ENCODE measurements at places on chromosomes 3 and 15.
A peak's percentile ranks its signal among the peaks of the same experiment; 100 is the strongest.

- DNase-seq = no peak
These were observed 27.1 kb downstream of the PLA2G4F start for GRCh38 chr15:42129364-42129763.

GRCh38 chr3:73398084-73398483, 226.7 kb downstream of the PDZRN3 start:
- no peak for DNase-seq

DNA sequence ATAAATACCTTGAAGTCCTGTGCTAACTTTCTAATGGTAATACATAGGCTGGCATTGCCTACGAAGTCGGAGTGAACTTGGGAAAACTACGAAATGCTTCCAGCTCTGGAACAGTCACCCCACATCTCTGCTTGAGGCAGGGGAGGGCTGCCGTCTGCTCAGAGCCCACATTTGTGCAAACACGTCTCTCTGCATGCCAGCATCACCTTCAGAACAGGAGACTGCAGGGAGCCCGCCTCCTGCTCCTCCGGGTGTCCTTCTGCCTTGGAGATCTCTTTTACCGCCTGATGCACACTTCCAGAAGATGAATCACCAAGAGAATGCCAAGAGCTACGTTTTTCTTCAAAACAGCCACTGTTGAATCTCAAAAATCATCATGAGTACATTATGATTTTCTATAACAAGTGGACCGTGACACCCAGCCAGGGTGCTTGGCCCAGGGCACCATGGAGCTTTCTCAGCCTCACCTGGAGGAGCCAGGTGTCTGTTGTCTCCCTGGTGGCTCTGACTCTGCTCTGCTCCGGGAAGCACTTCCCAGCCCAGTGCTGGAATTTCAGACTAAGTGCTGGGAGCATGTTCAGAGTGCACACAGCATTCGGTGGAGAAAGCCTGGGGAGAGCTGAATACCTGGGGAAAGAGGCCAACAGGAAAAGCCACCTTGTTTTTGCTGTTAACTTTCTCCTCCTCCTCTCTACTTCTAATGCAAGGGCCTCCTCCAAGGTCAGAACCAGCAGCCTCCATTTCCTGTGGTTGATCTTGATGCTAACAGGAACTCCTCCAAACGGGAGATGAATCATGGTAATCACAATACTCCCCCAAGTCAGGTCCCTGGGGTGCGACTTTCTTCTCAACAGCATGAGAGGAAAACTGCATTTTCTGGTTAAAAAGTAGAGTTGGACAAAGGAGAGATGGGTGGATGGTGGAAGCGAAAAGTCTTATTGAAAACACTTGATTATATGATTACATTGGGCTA, 467.7 kb downstream of the GABRG3 start:
- DNase-seq = no peak

GRCh38 chr3:159892171-159892795, 96.4 kb upstream of the IL12A start:
- DNase-seq = no peak

DNA sequence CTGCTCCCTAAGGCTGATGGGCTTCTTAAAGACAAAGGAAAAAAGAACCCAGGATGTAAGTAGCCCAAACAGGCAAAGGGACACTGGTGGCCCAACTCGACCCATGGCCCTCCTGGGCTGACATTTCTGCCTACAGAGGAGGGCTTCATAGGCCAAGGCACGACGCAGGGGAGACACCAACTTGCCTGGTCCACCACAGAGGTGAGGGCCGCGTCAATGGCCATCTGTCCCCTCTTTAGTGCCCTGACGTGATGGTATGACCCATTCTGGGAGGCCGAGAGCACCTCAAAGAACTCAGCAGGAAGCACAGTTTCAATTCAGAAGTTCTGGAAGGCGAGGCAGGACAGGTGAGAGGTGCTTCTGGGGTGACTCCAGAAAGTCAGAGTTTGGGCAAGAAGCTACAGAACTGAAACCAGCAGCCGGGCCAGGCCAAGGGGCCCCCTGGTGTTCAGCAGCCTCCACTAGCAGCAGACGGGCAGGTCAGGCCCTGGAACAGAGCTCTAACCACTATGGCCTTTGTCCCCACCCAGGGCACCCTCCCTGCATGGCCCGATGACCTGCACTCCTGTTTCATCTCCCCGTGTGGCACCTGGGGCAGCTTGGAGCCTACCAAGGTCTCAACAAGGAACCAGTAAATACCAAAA, 45.1 kb downstream of the HMCES start:
- no peak for DNase-seq

- DNase-seq = no peak
These were observed 5.9 kb upstream of the GHSR start for GRCh38 chr3:172454180-172454579.

DNA sequence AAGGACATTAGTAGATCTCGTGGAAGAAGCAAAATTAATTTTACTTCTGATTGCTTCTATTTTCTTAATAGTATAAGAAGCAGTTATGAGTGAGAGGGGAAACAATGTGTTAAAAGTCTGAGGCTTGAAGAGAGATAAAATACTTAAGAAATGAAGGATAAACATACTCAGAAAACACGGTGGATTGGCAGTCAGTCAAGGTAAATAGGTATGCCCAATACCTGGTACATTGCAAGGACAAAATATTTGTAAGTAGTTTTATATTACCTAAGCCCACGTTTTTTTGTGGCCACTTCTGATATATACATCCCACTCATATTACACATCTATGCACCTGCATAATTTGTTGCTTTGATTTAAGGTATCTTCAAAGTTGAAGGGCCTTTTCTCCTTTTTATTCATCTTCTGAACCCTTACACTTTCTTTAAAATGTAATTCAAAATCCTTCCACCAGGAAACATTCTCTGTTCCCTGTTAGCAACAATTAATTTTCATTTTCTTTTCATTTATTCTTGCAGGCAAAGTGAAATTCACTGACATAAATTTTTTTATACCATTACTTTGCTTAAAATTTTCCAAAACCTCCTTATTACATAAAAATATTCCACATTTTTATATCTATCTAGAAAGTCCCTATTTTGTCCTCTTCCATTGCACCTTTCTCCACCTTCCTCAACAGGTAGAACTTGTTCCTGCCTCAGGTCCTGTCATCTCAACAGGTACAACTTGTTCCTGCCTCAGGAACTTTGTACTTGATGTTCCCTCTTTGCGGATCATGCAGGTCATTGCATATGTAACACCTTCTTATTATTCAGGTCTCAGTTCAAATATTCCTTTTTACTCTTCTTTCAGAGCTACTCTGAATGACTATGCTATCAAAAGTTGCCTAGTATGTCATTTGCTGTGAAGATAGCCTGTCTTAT, 755.7 kb upstream of the ALCAM start:
- peak; percentile 81 for DNase-seq

DNA sequence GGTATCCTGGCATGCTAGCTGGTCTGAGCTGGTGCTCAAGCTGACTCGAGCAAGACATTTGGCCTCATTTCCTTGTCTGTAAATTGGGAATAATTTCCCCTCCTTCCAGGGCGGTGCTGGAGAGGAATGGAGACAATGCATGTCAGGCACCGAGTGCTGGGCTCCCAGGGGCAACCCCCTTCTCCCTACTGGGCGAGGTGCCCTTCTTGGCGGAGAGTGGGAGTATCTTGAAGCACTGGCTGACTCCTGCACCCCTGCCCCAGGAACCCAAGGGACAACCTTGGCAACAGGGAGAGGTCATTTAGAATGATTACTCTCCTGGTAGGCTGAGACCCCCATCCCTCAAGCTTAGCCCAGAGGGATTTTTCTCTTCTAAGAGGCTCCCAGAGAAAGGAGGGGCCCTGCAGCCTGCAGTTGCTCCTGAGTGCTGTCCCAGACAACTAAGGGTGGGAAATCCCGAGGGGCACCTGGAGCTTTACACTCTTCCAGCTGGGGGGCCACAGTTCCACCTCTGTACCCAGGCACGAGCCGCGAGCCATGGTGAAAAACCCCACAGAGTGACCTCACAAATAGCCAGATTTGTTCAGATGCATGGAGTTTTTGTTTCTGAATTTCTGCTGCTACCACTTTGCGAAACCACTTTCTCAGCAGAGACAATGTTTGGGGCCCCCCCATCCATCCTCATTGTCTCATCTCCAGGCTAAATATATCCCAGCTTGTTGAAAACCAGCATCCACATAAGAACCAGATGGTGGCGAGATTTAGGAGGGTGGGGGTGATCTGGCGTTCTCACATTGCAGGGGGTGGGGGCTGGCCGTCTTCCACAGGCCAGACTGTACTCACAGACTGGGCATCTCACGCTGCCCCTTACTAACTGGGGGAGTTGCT, 44.8 kb downstream of the ABTB1 start:
- DNase-seq = no peak

- DNase-seq = no peak
These were observed 675 bp downstream of the PSMD6 start for GRCh38 chr3:64022451-64023186.

DNA sequence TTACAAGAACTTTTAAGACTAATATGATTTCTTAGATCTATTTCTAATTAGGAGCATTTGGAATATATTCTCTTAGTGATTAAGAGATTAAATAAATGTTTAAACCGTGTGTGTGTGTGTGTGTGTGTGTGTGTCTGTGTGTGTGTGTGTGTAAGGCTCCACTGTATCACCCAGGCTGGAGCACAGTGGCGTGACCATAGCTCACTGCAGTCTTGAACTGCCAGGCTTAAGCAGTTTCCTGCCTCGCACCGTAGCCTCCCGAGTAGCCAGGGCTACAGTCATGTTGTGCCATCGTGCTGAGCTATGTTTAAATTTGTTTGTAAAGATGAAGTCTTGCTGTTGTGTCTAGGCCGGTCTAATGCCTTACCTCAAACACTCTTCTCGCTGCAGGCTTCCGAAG, 109.4 kb downstream of the KLHL25 start:
- DNase-seq = no peak

- DNase-seq = no peak
These were observed 63.1 kb downstream of the LPP start for GRCh38 chr3:188217011-188217463.

DNA sequence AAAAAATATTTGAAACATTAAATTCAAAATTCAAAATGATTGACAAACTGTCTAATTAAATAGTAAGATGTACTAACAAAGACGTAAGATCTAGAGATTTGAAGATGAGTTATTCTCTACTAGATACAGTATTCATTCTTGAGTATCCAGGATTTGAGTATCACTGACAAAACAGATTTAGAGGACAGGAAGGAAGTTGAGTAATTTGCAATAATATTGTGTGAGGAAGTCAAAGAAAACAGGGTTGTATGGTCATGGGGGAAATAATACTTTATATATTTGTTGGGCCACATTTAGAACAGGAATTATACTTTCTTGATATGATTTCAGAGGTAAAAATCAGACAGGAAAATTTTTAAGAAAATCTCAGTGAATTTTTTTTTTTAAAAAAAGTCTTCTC, 393.1 kb upstream of the CDIN1 start:
- no peak for DNase-seq

DNA sequence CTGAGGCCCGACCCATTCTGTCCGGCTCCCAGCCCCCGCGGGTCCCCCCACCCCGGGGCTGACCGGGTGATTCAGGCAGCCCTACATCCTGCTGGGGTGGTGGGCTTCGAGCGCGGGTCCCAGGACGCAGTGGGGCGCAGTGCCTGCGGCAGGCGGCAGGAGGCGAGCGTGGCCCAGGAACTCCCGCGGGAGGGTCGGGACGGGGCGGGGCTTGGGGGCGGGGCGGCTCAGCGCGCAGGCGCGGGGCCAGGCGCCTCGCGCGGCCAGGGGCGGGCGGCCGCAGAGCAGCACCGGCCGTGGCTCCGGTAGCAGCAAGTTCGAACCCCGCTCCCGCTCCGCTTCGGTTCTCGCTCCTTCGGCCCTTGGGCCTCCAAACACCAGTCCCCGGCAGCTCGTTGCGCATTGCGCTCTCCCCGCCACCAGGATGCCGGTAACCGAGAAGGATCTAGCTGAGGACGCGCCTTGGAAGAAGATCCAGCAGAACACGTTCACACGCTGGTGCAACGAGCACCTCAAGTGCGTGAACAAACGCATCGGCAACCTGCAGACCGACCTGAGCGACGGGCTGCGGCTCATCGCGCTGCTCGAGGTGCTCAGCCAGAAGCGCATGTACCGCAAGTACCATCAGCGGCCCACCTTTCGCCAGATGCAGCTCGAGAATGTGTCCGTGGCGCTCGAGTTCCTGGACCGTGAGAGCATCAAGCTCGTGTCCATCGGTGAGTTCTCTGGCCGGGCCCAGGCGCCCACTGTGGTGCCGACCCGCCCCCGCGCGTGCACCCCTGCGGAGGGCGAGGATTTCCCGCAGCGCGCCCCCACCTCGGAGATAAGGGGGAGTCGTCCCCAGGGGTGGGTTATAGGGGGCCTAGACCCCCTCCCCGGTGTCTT, at the start of gene FLNB:
Gene FLNB, plus strand, starts transcription at position 282 of the 885 bp plus-strand sequence. Its CDS starts 143 bp downstream, at position 425.
- no peak for DNase-seq

DNA sequence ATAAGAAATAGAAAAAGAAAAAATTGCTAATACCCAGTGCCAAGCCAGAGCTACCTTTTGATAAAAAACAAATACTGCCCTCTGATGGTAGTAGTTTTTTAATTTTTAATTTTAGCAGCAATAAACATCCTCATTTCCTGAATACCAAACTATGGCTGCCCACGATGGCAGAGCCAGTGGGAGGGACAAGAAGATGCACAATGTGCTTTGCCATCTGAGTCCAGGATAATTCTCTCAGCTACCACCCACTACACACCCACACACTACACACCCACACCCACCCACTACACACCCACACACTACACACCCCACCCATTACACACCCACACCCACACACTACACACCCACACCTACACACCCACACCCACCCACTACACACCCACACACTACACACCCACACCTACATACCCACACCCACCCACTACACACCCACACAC, 17.8 kb downstream of the CEP19 start:
- DNase-seq = no peak

GRCh38 chr3:167864552-167864874, 129.0 kb downstream of the SERPINI1 start:
- DNase-seq = no peak

DNA sequence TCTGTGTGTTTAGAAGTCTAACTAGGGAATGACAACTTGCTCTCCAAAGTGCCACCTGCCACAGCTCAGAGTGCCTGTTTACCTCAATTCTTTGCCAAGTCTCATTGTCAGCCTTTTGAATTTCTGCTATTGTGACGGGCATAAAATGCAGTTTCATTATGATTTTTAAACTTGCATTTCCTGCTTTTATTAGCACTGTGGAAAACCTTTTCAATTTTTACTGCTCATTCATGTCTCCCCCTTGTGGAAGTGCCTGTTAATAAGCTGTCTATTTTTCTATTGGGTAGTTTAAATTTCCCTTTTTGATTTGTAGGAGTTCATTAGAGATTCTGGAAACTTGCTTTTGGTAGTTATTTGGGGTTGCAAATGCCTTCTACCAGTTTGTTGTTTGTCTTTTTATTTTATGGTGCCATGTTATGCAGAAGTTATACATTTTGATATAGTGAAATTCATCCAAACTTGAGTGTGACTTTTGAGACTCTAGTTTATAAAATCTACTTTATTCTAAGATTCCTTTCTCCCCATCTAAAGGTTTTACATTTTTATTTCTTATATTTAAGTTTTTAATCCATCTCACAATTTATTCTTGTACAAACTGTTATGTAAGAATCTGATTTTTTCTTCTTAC, 53.9 kb upstream of the FRMD4B start:
- no peak for DNase-seq
